ENCODE measurements at places on chromosomes 1 and 21.
A peak's percentile ranks its signal among the peaks of the same experiment; 100 is the strongest.

- DNase-seq: no peak
Observed at GRCh38 chr1:52190500-52191252, 48.8 kb downstream of the ZFYVE9 start.

DNA sequence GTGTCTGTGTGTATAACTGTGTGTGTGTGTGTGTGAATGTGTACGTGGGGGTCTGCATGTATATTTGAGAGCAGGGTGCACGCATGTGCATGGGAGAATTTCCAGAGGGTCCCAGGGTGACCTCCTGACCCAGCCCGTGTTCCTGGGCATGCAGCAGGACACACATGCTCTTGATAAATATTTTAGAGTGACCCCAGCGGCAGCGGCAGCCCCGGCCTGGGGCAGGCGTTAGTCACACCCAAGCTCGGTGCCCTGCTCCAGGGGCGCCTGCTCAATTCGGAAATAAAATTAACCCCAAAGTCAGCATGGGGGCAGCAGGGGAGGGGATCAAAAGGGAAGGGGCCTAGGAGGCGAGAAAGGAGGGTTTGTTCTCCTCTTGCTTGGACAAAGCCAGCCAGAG lies 107.5 kb downstream of the PAX7 start:
- DNase-seq: no peak

DNA sequence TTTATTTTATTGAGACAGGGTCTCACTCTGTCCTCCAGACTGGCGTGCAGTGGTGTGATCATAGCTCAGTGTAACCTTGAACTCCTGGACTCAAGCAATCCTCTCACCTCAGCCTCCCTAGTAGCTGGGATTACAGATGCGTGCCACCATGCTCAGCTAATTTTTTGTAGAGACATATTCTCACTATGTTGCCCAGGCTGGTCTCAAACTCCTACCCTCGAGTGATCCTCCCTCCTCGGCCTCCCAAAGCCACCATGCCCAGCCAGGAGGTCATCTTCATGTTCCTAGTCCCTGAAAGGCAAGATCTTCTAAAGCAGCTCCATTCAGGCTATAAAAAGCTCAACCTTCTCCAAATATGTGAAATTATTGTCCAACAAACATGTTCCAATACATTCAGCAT lies 53.9 kb downstream of the TOR1AIP2 start:
- no peak for DNase-seq

- DNase-seq: no peak
Observed at GRCh38 chr1:71083271-71083670, 2.4 kb upstream of the ZRANB2 start.

GRCh38 chr1:234958706-234959657 lies 169.7 kb downstream of the TOMM20 start:
- DNase-seq: no peak

DNA sequence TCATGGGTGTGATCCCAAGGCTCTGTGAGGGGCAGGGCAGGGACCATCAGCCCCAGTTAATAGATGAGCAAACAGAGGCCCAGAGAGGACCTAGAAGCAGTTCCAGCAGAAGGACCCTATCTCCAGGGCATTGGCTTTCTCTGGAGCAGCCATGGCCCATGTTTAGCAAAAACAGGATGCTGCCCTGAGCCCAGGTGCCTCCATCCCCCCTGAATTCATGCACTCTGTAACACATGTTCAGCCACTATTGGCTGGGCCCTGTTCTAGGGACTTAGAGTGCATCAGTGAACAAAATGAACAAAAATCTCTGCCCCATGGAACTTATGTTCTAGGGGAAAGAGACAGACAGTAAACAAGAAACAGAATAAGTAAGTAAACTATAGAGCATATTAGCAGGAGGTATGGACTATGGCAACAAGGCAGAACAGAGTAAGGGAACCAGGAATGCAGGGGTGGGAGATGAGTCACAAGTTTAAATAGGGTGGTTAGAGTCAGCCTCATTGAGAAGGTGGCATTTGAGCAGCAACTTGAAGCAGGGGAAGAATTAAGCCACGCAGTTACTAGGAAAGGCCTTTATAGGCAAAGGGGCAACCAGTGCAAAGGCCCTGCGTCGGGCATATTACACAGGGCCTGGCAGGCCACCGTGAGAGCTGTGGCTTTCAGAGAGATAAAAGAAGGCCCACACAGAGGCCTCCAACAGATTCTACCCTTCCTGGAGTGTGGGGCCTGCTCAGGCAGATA lies 185.9 kb upstream of the EDN2 start:
- DNase-seq: no peak

DNA sequence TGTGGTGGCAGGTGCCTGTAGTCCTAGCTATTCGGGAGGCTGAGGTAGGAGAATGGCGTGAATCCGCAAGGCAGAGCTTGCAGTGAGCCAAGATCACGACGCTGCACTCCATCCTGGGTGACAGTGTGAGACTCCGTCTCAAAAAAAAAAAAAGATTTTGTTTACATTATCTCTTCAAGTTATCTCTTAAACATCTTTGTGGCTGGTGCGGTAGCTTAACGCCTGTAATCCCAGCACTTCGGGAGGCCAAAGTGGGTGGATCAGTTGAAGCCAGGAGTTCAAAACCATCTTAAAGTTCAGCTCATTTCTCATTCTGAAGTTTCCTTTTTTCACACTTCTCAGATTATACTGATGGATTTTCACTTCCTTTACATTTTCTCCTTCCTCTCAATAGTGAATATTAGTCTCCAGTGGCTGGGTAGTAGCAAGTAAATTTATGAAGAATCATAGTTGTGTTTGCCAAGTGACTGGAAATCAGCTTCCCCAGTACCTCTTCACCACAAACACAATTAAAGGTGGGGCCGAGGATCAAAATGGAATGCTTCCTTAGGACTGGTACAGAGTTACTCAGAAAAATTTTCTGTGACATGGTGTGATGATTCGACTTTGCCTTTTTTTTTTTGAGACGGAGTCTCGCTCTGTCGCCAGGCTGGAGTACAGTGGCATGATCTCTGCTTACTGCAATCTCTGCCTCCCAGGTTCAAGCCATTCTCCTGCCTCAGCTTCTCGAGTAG lies 13.8 kb downstream of the PIP5K1A start:
- no peak for DNase-seq

DNA sequence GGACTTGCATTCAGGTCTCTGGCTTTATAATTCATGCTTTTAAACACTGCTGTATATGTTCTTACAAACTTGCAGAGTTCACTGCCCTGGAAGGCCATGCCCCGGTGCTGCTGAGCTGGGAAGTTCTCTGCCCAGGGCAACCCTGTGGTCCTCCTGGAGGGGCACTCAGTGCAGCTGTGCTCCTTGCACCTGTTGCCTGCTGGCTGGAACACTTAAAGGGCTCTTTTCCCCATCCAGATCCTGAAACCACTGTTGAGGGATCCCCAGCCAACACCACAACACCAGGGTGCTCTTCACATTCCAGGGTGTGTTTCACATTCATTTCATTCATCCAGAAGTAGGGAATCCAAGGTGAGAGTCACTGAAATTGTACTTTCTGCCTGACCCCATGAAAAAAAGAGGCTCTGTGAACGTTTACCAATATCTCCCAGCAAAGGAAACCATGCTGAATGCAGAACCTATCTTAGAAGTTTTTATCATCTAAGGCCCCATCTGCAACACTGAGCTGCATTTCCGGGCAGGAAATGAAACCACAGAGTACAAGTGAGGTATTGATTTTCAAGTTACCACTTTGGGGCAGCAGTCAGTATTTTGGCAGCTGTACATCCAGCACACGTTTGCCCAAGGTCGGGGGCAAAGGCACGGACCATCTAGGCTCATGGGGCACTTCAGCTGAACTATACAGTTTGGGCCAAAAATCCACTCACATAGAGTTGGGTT lies 16.4 kb upstream of the KIAA0040 start:
- DNase-seq: no peak

- DNase-seq: no peak
Observed at GRCh38 chr1:209704584-209704983, at the start of gene HSD11B1. HSD11B1 (plus strand) TSS chr1:209704846; CDS start chr1:209704943, 97 bp downstream.

DNA sequence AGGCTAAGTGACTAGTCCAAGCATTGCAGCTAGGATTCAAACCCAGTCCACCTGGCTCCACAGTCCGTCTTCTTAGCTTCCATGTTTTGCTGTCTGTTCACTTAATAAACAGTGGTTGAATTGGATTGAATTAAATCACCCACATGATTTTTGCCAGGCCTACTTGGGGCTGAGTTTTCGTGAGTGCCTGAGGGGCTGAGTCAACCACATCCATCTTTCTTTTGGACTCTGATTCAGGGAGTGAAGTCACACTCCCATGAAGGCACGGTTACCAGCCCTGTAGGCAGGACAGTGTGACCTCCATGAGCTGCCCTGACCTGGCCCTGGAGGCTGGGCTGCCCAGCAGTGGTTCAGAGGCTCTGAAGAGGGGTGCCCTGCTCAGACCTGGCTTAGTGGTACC lies 123.7 kb downstream of the ACTL8 start:
- DNase-seq: no peak

DNA sequence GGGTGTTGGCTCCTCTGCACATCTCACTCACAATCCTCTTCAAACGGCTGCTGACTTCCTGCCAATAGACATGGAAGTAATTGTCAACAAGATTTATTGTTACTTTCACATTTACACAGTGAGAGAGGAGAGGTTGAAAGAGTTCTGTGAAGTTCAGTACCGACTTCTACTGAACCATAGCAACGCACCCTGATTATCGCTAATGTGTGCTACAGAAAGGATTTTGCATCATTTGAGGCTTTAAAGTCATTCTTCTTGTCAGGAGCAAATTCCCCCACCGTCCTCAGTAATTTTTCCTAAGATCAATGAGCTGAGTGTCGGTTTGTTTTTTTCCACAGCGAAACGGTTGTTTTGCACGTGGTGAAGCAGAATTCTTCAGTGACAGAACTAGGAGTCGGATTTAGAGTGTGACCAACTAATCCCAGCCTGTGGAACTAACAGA lies 361.0 kb downstream of the ADGRL2 start:
- DNase-seq: no peak

DNA sequence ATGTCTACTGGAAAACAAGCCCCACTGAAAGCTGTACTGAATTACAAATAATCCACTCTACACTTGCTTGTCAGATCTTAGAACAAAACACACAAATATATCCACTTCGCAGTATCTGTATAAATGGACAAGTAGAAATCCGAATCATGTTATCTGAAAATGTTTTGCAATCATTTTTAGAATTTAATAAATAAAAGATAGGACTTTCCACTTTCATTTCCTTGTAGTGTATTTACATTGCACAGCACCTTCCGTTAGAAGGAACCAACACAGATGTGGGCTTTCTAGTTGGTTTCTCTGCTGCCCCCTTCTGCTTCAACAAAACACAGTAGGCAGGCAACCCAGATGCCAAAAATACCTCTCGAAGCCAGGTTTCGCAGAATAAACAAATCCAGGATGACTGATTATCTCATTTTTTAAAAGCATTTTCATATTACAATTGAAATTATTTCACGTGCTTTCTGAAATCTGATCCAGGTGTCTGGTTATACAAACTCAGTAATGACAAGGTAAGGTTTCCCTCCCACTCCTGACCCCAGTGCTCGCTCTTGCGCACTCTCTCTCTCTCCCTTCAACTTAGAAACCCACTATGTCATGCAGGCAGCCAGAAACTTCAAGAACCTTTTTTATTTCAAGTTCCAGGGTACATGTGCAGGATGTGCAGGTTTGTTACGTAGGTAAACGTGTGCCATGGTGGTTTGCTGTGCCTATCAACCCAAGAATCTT lies 389.9 kb downstream of the SMYD3 start:
- DNase-seq: peak; percentile 33

- peak; percentile 30 for DNase-seq
Observed at GRCh38 chr1:115797486-115797885, 29.0 kb upstream of the CASQ2 start.

GRCh38 chr1:53653200-53653575 lies 85.8 kb downstream of the GLIS1 start:
- no peak for DNase-seq

DNA sequence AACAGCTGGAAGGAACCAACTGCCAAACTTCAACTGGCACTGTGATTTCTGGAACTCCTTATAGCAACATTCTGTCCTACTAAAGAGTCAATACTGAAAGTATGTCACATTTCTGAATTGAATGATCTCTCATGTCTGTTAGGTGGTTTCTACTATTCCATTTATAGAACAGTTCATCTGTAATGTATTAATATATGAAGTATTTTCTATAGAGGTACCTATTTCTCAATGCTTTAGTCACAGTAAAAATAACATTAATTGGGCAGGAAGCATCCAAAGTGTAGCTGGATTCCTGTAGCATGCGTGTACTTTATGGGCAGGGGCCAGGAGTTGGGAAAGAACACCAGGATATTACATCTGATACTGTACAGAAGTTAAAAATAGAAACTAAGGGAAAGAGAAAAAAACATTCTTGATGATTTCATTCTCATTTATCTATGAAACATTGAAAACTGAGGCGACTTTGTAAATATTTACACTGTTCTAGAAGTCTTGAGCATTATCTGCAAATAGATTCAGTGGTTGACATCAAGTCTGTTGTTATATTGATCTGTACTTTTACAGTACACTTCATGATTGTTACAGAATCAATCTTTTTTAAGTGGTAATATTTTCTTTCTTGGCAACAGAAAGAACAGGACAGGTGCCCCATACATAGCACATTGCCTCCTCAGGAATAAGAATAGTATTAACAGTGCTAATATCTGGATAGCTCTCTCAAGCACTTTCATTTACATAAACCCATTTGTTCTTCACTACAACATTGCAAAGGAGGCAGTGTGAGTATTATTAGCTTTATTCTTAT lies 6.2 kb upstream of the ZNF281 start:
- no peak for DNase-seq

DNA sequence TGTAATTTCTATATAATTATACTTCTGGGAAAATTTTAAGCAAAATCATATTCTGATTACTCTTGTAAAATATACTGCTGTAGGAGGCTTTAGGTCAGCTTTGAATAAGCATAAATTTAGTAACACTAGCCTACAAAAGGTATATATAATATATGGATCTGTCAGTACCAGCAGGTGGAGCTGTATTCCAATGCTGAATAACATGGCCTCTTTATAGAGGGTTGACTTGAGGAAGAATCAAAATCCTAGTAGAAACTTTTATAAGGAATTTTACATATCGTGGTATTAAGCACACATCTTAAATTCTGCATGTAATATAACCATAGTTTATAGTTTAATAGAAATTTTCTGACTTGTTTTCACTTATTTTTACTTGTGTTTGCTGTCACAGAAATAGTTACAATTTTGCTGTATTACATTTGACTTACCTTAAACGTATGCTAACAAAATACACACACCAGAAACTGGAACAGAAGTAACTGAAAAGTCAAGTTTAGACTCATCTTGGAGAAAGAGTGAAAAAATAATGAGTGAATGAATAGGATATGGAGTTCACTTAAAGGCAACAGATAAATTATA lies 79.3 kb downstream of the HMCN1 start:
- peak; percentile 72 for DNase-seq

DNA sequence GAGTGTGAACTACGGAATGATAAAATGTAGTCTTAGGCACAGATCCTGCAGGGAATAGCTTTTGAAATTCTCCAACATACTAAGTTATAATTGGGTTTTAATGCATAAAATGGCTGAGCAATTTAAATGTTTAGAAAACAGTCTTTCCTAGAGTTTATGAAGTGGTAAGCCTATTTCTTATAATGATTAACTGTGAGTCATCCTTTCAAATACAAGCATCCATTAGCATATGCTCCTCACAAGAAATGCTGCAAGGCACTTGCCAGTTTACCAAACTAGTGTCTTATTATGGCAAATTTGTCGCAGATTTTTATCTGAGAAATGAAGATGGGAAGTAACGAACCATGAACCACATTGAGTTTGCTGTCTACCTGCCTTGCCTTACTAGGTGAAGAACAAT lies 101.3 kb upstream of the ESRRG start:
- no peak for DNase-seq

GRCh38 chr1:207868251-207868773 lies 42.6 kb downstream of the CD34 start:
- DNase-seq: no peak

GRCh38 chr1:51750729-51751128 lies 127.8 kb downstream of the NRDC start:
- DNase-seq: no peak

- DNase-seq: peak; percentile 72
Observed at GRCh38 chr1:234737967-234738314, 128.0 kb upstream of the IRF2BP2 start.

Data from NCI-H2171 treated with DMSO at 0.1 percent for 48 hours (cell line).